Heart right ventricle (tissue), 16 donors: ENCODE measurements at places on chromosomes 4 and X. TPM values are rescaled to one million over a fixed set of nuclear protein-coding genes. Genes with fewer than 3 reads are reported as not detected.
A peak's percentile ranks its signal among the peaks of the same experiment; 100 is the strongest.

DNA sequence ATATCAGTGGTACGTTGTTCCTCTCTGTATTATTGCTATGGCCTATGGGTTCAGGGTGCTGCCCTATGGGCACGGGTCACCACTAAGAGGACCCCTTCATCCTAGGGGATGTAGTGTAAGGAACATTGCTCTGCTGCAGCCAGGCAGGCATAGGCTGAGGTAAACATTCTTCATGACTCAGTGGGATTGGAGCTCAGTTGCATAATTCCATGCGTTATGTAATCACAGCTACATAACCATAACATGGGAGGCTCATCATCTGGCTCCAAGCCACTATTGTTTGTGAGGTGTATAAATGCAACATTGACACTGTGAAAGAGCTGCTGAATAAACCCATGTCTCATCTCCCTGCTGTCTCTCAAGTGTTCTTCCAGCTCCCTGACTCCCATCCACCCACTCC is 375.2 kb downstream of the MAGEE1 start:
- DNase-seq = no peak

GRCh38 chrX:140507982-140508305 is 3.1 kb upstream of the SOX3 start:
- DNase-seq = no peak

DNA sequence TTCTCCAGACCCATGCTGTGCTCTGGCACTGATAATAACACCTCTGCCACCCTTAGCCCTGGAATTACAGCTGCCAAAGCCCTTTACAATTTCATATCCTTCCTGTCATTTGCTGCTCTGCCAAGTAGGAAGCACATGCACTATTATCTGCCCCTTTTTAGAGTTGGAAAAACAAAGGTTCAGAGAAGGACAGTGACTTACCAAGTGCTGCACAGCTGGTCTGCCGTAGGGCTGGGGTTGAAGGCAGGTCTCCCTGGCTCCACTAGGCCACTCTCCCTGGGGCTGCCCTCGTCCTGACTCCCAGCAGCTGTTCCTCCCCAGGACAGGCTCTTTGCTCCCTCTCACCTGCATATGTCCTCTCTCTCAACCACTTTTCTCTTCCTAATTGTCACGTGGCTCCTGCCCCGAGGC is 73.4 kb downstream of the ANAPC4 start:
- no peak for DNase-seq

DNA sequence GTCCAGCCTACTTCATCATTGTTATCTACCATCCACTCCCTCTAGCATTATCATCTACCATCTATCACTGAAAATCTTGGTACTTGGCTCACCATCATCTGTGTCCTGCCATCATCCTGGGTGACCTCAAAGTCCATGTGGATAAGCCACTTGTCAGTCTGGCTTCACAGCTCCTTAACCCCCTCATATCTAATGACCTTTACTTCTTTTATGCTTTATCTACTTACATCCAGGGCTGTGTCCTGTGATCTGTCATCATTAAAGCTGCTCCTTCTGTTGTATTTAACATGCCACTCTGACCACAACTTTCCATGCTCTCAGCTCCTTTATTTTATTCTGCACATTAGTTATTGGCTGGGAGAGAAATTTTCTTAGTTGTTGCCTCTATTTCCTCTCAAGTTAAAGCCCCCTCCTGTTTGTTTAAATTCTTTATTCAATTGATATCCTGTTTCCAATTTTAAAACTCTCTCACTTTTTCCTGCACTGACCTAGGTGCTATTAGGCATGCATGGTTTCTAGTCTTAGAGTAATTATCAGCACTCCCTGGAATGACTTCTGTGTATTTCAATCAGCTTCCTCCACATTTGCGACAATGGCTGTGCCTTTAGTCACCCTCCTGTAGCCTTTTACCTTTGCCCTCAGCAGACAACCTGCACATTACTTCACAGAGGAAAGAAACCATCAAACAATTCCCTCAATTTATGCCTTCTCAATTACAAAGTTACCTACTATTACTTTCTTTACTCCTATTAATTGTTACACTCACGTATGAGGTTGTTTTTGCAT is 8.1 kb upstream of the FABP2 start:
- DNase-seq = peak; percentile 4

SRP72 gene
- 41.4 TPM for total RNA-seq

SOD3 gene
- 106 TPM for total RNA-seq

MCF2 gene
- 0.70 TPM for total RNA-seq
